NCI-H2081 (cell line): ENCODE measurements at places on chromosomes 16 and 17.

- peak; percentile 70 for DNase-seq
These were observed at the start of gene TRIM47 for GRCh38 chr17:75878174-75878998. TSS of gene TRIM47 (minus strand) at chr17:75878581. CDS start at chr17:75878548, 33 bp downstream.

DNA sequence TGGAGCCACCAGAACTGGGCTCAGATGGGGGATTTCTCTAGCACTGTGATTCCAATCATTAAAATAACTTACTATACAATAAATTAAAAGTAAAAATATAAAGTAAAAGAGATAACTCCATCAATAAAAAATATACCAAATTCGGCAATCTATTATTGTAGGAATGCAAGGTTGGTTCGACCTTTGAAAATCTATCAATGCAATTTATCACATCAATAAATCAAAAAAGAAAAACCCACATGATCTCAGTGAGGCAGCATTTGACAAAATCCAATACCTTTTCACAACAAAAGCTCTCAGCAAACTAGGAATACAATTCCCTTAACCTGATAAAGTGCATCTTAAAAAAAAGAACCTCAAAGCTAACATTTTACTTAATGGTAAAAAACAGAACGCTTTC is 17.0 kb downstream of the RAB40B start:
- no peak for DNase-seq

DNA sequence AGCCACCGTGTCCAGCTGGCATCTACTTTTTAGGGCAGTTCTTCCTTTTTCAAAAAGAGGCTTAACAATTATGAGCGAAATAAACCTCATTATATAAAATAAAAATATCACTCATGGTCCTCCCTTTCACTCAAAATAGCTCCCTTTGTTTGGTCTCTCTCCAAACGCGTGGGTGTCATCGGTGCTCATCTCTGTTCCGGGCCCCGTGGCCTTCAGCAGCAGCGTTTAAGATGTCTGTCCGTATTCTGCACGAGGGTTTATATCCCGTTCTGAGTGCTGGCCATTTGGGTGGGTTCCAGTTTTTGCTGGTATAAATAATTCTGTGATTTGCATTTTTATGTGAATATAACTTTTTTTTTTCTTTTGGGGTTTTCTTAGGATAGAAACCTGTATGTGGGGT is 33.4 kb downstream of the PRMT7 start:
- DNase-seq, result no peak

DNA sequence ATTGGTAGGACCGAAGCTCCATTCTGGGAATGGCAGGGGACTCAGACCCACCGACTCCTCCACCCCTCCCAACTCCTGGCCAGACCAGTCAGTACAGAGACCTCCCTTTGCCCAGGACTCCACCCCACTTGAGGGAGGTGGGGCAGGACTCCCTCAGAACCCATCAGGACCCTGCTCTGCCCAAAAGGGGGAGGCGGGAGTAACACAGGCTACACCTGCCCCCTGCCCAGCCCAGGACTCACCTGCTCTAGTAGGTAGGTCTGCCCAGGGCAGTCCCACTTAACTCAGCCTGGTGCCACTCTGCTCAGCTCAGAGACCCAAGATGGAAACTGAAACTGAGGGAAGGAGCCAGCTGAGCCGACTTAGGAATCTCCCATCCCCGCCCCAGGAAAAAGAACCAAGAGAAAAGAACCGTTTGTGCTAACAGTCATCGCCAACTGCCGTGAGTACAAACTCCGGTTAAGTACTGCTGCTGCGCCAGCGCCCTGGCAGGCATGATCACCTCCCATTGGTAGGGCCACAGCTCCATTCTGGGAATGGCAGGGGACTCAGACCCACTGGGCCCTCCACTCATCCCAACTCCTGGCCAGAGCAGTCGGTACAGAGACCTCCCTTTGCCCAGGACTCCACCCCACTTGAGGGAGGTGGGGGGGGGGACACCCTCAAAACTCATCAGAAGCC is 503 bp downstream of the DHX58 start:
- DNase-seq, result no peak

DNA sequence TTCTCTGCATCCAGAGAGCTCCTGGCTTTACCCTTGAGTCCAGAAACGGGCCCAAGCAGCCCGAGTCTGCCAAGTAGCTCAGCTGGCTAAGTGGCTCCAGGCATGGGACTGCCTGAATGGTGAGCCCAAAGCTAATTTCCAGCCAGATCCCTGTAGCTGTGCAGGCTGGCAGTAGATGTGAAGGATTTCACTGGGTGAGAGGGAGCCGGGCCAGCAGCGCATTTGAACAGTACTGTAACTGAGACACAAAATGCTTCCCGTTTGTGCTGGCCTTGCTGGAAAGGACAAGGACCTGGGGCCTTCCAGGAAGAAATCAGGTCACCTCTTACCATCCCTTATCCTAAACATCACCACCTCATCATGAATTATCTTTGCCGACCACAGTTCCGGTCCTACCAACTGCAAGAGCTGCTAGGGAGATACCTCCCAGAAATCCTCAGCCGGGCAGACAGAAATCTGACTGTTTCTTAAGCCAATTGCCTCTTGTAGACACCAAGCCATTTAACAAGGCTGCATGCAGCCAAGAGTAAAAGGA is 3.7 kb downstream of the TIMP2 start:
- DNase-seq, result no peak

- no peak for DNase-seq
These were observed 66.1 kb downstream of the ABCC6 start for GRCh38 chr16:16157166-16157565.

- DNase-seq, result no peak
These were observed 32.8 kb downstream of the NETO2 start for GRCh38 chr16:47110939-47111338.

DNA sequence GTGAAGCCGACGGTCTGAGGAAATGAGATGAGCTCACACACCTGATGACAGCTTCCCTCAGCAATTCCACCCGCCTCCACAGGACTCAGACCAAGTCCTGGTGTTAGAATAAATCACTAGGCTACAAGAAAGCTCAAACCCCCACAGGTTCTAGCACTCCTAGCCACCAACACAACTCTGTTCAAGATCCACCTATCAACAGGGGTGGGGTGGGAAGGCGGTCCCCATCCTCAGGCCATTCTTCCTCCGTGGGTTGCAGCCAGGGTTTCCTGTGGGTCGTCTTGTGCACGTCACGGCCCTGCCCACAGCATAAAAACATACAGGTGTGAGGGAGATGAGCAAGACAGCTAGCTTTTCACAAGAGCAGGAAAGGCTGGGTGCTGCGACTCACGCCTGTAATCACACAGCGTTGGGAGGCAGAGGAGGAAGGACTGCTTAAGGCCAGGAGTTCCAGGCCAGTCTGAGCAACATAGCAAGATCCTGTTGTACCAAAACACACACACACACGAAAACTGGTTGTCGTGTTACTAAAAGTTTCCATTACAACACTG is 81.1 kb downstream of the ANKRD11 start:
- no peak for DNase-seq

- DNase-seq, result no peak
These were observed 143.2 kb upstream of the CDH5 start for GRCh38 chr16:66223176-66223780.

GRCh38 chr17:14506364-14506763 is 205.5 kb downstream of the HS3ST3B1 start:
- DNase-seq, result no peak

DNA sequence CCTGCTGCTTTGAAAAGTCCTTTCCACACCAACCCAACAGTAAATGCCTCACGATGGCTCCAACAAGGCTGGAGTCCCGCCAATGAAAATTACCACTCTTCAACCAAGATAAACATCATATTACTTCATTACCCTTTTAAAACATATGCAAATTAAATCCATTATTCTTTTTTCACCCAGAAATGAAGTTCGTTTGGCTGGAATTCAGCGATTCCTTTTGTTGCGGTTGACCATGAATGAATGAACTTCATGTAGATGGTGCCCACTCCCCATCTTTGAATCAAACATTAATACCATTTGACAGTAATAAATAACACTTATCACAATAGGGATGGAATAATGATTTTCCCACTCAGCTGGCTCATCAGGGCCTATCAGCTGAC is 211.5 kb upstream of the TOX3 start:
- no peak for DNase-seq

GRCh38 chr16:1127101-1127500 is 25.8 kb upstream of the CACNA1H start:
- no peak for DNase-seq

DNA sequence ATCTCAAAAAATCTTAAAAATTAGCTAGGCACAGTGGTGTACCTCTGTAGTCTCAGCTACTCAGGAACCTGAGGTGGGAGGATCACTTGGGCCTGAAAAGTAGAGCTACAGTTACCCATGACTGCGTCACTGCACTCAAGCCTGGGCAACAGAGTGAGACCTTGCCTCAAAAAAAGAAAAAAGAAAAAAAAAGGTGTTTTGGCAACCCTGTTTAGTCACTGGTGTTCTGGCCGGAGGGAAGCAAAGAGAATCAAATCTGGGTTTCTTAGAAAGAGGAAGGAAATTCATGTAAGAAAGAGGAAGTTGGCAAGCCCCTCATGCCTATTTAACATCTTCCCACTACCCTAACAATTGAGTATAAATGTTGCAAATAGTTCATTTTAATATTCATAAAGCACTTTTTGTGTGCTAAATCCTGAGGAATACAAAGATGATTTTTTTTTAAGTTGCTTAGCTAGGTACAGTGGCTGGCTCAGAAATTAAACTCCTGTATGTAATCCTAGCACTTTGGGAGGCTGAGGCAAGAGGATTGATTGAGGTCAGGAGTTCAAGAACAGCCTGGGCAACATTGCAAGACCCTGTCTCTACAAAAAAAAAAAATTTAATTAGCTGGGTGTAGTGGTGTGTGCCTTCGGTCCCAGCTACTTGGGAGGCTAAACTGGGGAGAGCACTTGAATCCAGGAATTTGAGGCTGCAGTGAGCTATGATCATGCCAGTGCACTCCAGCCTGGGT is 6.5 kb upstream of the USP32 start:
- no peak for DNase-seq
